ENCODE measurements at places on chromosomes 7 and 10.

DNA sequence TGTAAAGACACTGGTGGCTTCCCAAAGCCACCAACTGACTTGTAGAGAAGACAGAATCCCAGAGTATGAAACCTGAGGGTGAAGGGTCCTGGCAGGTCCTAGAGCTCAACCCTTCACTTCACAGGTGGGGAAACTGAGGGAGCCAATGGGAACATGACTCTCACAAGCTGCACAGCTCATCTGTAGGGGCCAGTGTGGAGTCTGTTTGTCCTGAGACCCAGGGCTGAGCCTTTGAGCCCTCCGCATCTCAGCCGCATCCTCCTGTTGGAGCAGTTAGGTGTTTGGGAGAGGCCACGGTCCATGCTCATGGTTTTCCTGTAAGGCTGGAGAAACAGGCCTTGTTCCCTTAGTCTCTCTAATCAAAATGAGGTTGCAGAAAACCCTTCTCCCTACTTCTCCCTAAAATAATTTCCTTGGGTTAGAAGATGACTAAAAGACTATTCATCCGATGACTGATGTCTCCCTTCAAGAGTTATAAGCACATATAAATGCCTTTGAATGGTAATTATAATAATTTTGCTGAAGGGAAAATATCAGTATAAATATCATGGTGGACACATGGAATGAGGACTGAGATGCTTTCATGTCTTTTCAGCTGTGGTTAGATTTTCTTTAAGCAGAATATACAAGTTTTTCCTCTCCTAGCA is 10.3 kb downstream of the HTRA1 start:
- no peak for DNase-seq

GRCh38 chr7:33981226-33981625 is 75.9 kb downstream of the BMPER start:
- DNase-seq, result no peak

DNA sequence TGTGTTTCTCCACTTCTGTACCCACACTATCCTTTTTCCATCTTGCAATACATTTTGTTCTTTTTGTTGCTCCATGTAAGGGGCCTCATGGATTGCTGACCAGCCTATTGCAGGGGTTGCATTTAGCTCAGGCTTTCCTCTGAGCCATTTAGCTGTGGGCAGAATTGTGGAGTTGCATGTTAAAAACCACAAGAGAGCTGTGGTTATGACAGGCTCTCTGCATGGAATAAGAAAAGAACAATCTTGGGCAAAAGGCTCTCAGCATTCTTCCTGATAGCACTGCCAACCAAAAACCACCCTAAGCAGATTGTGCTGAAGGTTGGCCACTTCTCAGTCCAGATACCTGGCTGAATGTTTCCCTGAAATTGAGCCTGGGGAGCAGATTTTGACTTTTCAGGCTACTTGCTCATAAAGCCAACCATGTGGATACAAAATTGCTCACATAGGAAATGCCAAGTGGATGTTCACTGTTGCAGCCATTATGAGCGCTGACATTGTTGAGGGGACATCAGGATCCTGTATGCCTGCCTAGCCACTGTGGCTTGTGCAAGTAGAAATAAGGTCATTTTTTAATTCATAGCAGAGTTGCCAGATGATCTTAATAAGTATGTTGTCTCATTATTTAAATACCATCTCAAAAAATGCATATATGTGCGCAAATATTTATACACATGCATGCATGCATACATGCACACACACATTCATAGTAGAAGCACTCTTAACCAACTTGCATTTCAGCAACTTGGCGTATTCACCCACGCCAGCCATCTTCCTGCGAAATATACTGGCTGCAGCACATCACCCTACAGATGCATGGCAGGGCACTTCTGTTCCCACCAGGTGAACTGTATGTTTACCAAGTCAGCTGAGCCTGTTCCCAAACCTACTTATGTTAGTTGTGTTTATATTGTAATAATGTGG is 695.4 kb downstream of the LRMDA start:
- no peak for DNase-seq

- no peak for DNase-seq
These were observed 122.1 kb downstream of the LRMDA start for GRCh38 chr10:75553550-75553949.

GRCh38 chr7:43647339-43647672 is 64.4 kb downstream of the STK17A start:
- no peak for DNase-seq

DNA sequence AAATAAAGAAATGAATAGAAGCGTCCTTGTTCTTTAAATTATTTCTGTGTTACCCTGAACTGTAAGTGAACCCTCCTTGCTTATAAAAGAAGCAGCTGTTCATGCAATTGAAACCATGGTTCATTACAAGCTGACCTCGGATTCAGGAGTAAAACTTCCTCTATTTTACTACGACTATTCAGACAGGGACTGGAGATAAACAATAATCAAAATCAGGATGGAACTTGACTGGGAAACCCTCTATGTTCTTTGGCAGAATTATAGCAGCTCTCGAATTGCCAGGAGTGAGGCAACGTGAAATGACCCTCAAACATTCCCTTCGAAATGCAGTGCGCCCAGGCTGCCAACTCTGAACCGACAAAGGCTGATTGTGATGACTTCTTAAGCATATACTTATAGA is 172.1 kb downstream of the CYP26A1 start:
- DNase-seq, result no peak

DNA sequence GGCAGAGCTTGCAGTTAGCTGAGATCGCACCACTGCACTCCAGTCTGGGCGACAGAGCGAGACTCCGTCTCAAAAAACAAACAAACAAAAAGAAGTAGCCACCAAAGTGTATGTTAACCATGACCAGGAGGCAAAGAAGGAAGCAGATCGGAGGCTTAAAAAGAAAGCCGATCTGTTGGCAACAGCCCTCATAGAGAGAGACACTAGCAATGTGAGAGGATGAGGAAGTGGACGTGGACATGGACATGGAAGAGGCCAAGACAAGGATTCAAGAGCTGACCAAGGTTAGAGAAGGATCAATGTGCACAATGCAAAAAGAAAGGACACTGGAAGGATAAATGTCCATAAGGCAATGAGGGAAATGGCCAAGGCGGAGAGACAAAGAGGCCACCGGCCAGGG is 14.9 kb upstream of the ADCK2 start:
- no peak for DNase-seq

DNA sequence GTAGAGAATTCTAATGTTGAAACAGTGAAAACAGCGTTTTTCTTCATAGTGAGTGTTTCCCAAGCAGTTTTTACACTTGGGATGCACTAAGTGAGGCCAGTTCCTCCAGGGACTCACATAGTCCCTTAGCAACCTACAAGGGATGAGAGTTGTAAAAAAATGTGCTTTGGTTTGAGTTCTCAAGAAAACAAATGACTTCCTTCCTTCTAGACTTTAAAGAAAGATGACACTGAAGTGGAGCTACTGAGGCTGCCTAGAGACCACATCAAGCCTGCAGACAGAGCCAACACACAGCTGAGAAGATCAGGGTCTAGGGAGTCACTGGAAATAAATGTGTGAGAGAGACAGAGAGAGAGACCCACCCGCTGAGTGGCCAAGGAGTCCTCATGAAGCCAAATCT is 264.4 kb downstream of the TNS3 start:
- DNase-seq, result no peak
